CD8-positive, alpha-beta memory T cell (primary cell): ENCODE measurements at places on chromosomes 2 and 18.

GRCh38 chr2:11680182-11680900, 10.3 kb upstream of the NTSR2 start:
- DNase-seq: no peak

DNA sequence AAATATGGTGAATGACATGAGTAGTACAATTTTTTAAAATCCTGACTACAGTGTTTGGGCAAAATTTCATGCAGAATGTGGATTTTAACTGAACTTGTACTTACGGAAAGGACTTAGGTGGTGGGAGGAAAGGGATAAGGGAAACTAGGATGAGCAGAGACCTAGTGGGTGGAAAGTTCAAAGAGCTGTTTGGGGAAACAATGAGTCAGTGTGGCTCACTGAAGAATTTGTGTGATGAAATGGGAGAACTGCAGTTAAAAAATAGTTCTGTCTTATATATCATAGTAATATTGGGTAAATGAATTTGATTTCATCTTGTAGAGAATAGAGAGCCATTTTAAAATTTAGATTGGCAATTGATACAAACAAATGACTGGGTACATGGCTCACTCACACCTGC, 220.1 kb upstream of the CTAGE1 start:
- DNase-seq: no peak

GRCh38 chr2:8197101-8197500, 484.8 kb upstream of the ID2 start:
- no peak for DNase-seq

- DNase-seq: no peak
Measured at GRCh38 chr18:49479381-49480137, 7.5 kb downstream of the C18orf32 start.

DNA sequence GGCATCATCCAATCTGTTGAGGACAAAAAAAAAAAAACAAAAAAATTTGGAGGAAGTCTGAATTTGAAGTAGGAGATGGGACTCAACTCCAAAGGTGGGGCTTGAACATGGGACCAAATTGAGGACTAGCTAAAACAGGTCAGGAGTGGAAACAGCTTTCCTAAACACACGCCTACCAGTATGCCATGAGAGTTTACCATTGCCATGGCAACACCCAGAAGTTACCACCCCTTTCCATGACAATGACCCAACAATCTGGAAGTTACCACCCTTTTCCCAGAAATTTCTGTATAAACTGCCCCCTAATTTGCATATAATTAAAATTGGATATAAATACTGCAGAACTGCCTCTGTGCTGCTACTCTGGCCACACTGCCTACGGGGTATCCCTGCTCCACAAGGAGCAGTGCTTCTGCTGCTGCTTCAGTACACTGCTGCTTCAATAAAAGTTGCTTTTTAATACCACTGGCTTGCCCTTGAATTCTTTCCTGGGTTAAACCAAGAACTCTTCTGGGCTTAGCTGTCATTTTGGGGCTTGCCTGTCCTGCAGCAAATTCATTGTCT, 73.3 kb upstream of the FSIP2 start:
- DNase-seq: no peak

GRCh38 chr18:36348331-36348730, 50.8 kb downstream of the FHOD3 start:
- no peak for DNase-seq

DNA sequence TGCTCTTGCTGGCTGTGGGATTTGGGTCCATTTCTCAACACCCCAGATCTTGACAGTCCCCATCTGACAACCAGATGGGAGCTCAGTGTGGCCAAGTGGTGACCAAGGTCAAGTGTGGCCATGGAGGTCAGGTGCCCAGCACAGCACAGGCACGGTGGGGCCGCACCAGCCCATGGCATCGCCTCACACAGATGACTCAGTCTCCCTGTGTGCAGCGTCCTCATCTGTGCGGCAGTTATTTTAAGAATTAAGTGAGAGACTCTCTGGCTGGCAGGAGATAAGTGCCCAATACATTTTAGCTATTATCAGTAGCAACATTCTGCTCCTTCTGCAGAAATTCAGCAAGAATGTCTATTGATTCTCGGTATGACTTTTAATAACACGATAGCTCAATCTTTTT, 167.2 kb downstream of the DDX1 start:
- no peak for DNase-seq

- no peak for DNase-seq
Measured at GRCh38 chr18:48002933-48003365, 72.5 kb upstream of the SMAD2 start.

DNA sequence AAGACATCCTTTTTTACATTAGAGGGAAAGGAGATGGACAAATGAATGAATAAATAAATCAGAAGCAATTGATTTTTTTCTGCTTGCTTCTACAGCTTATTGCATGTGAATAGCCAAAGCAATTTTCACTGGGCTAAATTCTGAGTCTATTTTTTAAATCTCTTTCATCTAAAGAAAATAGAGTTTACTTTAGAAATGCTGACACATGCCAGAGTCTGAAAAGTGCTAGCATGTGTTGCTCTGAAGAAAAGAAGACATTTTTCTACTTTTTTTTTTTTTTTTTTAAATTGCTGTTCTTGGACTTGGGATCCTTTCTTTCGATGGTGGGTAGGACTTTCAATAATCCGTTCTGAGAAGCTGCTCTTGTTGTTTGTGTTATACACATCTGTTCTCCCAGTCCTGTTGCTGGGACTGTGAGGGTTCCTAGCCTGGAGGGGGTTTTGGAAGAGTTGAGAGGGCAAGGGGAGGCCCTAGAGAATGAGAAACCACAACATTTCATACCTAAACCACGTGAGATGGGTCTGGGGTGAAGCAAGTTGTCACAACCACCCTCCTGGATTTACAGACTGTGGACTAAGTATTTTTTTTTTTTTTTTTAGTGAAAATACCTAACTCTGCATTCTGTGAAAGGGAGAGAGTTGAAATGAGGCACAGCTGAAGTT, 193.5 kb downstream of the PRKCE start:
- no peak for DNase-seq

DNA sequence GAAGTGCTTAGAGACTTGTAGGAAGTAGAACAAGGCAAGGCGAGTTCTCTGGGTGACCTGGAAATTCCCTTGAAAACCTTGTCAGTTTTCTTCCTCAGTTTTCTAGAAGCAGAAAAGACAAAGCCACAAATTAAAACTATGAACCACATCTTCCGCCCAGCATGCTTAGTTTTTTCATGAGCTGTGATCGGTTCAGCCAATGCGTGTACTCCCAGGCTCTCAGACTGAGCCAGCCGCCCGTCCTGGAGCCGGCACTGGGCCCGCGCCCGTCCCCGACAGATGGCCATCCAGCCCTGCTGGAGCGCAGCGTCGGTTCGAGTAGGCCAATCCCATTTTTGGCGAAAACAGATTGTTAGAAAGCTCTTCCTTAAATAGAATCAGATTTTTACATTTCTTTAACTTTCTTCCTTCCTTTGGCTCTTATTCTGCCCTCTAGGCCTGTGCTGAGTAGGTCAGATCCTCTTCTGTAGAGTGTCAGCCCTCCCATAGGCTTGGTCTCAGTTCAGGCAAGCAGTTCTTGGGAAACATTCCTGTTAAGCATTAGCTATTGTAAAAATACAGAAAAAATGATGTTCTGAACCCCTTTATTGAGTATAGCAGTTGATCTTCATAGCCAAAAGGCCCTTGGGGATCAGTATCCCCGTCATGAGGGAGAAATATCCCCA, 112.5 kb downstream of the NCK2 start:
- DNase-seq: peak; percentile 25

GRCh38 chr2:33433279-33434235, 42.9 kb upstream of the RASGRP3 start:
- DNase-seq: no peak

DNA sequence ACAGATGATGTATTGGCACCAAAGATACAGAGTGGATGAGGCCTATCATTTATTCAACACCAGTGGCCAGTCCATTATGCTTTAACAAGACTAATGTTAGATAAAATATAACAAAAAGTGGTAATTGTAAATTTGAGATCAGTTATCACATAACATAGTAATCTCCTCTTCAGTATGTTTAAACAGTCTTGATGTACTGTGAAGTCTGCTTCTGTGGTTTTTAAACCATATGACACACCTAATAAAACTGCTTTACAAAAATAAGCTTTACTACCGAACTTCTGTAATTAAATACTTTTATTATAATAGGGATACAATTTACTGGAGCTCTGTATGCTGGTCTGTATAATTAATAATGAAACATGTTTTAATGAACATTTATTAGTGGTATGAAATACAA, 2156.1 kb upstream of the CELF4 start:
- no peak for DNase-seq

DNA sequence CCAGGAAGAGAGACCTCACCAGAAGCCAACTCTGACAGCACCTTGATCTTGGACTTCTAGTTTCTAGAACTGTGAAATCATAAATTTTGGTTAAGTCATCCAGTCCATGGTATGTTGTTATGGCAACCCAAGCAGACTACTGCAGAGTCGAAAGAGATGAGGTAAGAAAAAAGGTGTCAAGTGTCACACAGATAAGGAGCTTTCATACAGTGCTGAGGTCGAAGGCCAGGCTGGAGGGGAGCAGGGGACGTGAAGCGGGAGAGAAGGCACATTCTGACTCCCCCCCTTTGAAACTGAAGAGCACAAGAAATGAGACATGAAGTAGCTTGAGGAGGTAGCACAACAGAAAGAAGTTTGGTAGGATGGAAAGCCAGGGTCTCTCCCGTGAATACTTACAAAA, 110.4 kb downstream of the ALK start:
- DNase-seq: no peak

DNA sequence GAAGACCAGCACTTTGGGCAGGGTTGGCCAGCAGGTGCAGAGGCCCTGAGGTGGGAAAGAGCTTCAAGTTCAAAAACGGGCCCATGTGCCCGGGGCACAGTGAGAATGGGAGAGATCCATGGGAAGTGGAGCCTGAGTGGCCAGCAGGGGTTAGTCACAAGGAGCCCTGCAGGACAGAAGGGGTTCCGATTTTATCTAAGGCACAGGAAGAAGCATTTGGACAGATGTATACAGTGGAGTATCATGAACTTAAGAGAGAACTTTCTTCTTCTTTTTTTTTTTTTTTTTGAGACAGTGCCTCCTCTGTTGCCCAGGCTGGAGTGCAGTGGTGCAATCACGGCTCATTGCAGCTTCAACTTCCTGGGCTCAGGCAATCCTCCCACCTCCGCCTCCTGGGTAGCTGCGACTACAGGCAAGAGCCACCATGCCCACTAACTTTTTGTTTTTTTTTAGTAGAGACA, 24.0 kb downstream of the WIPF1 start:
- no peak for DNase-seq

GRCh38 chr2:186614373-186614772, 24.5 kb downstream of the ITGAV start:
- no peak for DNase-seq

- DNase-seq: no peak
Measured at GRCh38 chr2:237091779-237092436, 6.2 kb downstream of the COPS8 start.

- no peak for DNase-seq
Measured at GRCh38 chr2:65671670-65672242, 239.4 kb upstream of the SPRED2 start.

DNA sequence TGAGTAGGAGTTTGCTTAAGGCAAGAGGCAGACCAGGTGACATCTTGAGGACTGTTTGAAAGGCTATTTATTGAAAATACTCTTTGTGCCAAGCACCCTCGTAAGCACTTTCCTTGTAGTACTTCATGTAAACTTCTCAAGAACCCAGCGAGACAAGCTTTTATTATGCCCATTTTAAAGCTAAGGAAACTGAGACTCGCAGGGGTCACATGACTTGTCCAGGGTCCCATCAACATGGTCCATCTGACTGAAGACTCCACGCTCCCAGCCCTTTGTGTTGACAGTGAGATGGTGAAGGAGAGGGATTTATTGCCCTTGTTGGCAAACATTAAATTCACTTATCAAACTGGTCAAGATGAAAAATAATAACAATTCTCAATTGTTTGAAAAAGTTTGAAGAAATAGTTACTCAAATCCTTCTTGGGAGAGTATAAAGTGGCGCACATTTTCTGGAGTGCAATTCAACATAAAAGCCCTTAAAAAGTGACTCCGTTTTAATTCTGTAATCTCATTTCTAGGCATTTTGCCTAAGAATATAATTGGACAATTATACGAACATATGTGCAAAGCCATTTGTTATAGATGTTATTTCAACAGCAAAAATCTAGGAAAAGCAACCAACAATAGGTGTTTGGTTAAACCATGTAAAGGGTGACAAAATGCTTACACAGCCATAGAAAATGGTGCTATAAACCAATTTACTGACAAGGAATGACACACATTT, 270.5 kb upstream of the NCKAP5 start:
- no peak for DNase-seq

DNA sequence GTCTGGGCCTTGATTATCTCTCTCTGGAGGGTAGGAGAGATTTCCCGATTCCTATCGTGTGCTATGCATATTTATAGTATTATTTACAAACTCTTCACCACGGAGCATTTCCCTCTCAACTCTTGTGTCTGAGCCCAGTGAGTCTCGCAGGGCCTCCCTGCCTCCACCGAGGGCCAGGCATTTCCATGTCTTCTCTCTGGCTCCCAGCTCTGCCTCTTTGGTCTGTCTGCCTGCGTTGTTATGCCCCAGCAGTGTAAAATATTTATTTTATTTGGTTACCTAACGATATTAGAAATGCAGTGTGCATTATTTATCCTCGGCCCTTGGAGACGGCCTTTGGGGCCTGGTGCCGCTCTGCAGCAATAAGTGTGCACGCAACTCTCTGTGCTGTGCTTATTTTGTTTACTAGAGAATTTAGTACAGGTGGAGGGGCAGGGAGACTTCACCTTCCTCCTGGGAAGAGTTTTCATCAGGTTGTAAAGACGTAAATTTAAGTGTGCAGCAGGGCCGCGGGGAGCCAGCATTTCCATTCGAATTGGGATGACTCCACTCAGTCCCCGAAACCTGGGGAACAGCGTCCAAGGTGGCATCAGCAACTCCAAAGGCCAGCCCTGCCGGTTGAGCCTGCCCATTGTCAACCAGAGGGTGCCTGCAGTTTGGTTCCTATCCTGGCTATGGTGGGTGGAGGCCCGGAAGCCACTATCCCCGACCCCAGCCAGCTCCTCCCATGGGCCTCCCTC, 100.2 kb downstream of the PTGR3 start:
- DNase-seq: no peak

DNA sequence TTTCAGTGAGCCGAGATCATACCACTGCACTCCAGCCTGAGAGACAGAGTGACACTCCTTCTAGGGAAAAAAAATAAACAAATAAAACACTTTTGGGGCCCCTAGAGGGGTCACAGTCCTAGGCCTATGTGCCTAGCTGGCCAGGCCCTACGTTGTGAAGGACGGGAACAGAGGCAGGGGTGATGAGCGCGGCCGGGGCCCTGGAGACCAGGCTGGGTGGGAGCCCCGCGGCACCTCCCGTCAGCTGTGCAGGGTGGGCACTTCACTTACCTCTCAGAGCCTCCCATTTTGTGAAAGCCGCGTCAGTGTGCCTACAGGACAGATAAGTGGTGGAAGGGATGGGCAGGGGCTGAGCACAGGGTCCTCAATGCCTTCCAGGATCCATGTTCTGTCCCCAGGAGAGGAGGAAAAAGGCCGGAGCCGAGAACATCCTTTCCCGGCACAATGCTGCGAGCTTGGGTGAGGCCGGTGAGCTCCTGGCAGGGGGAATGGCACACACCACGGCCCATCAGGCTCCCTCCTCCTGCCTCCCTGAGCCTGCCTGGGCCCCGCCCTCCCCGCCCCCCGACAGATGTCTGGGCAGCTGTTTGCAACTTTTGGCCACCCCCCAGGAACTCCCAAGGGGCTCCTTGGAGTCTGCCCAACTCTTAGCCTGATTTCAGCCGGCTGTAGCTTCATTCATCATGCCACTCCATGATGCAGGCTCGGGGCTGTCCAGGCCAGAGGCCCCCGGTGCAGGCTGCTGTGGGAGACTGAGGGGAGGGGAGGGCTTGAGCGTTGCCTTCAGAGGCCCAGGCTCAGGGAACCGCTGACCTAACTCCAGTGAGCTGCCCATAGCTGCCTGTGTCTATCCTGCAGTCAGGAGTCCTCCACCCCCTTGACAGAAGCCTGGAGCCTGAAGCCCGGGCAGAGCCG, 196.5 kb downstream of the TFCP2L1 start:
- DNase-seq: no peak
